ENCODE measurements at places on chromosomes 3 and 15. TPM values are rescaled to one million over a fixed set of nuclear protein-coding genes. Genes with fewer than 3 reads are reported as not detected.

Gene GPR156
- total RNA-seq = 0.51 TPM

Gene PAQR5
- 10.1 TPM for total RNA-seq

Gene GP9
- total RNA-seq = not detected

Gene PARP15
- total RNA-seq = not detected

Gene CCDC13
- 0.65 TPM for total RNA-seq

Gene CYP1A2
- not detected for total RNA-seq

Gene DNAJA4
- 10.2 TPM for total RNA-seq

Gene HCN4
- total RNA-seq = 0.14 TPM

Gene ADGRG7
- total RNA-seq = not detected

Gene SPG21
- total RNA-seq = 80.1 TPM

Gene ABTB1
- 14.9 TPM for total RNA-seq

Gene PLA2G4B
- 0.65 TPM for total RNA-seq

Gene GOLGA8Q
- total RNA-seq = not detected

Gene ATP13A5
- not detected for total RNA-seq

Gene ZDHHC23
- 3.5 TPM for total RNA-seq

Gene SEMA3B
- 29.5 TPM for total RNA-seq

Gene TMCO5A
- not detected for total RNA-seq

Gene GOLGA6L10
- 1.2 TPM for total RNA-seq

Gene ZBTB38
- total RNA-seq = 51.5 TPM

Gene AGBL1
- not detected for total RNA-seq

Gene RTP3
- total RNA-seq = not detected

Gene TMOD3
- 42.2 TPM for total RNA-seq

Gene UROC1
- not detected for total RNA-seq

Gene MAP3K13
- total RNA-seq = 14.5 TPM

Gene RPL39L
- total RNA-seq = 75.1 TPM

Gene SPPL2A
- total RNA-seq = 95.9 TPM

Gene SMAD3
- total RNA-seq = 58.2 TPM

Gene INAFM2
- 17.3 TPM for total RNA-seq

Gene SLC22A13
- total RNA-seq = not detected

Gene C3orf22
- not detected for total RNA-seq

Gene GRIP2
- not detected for total RNA-seq

Gene NTRK3
- not detected for total RNA-seq

Measured in epithelial cell of proximal tubule (primary cell).